ENCODE measurements at places on chromosomes 7 and 10. TPM values are rescaled to one million over a fixed set of nuclear protein-coding genes. Genes with fewer than 3 reads are reported as not detected.

GRCh38 chr10:4546500-4546899 is 279.5 kb upstream of the AKR1E2 start:
- DNase-seq = peak; percentile 33

The SLC13A4 gene
- 0.32 TPM for polyA plus RNA-seq

DNA sequence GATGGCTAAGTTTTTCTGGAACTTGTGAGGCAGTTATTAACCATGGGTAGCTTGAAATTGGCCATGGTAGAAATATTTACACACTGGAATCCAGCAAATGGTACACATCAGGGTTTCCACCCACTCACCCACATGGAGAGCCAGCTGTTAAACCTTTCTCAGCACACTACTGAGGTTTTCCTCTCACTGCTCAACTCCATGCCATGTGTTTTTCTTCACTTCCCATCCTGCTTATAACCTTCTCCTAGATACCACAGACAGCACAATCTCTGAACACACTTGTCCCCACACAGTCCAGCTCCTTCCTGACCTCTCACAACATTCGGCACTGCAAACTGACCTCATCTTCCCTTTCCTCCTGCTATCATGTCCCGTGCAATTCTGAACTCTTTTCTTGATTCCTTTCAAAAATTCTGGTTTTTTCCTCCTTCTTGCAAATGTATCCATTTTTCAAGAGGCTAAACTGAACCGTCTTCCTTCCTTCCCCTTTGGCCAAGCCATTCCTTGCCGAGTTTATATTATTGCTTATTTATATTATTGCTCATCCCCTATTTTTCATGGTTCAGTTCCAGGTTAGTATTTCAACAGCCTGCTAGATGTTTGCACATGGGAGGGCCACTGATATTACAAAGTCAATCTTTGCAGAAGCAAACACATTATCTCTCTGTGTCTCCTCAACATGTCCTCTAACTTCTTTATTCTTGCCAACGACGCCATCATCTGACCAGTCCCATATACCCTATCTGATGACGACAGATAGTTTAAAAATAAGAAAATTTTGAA is 606.4 kb downstream of the SORCS1 start:
- no peak for DNase-seq

- no peak for DNase-seq
Observed at GRCh38 chr10:103905441-103905840, 12.5 kb downstream of the STN1 start.

The ASB10 gene
- not detected for polyA plus RNA-seq

DNA sequence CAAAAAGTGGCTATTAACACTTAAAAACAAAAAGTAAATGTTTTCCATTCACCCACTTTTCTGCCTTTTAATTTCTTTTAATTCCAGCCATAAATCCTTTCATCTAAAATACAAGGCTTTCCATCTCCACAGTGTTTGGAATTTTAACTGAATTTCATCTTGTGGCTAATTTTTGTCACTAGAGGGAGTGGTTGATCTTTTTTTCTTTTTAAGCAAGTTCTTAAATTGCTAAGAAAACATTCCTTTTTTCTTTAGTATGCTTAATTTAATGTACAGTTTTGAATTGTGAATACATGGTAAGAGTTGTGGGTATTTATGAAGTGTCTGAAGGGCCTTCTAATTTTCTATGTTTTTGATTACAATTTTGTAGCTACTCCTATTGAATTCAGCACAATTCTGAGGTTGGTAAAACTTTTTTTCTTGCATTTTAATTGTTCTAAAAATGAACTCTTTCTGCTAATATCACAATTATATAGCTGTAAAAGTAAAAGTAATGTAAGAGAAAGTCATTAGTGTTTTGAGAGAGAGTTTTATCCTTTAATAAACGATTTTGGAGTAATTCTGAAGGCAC is 54.9 kb upstream of the ANK3 start:
- DNase-seq = no peak

The EPO gene
- not detected for polyA plus RNA-seq

GRCh38 chr10:102394801-102395399 is 605 bp upstream of the NFKB2 start:
- DNase-seq = no peak

The SLC39A12 gene
- not detected for polyA plus RNA-seq

DNA sequence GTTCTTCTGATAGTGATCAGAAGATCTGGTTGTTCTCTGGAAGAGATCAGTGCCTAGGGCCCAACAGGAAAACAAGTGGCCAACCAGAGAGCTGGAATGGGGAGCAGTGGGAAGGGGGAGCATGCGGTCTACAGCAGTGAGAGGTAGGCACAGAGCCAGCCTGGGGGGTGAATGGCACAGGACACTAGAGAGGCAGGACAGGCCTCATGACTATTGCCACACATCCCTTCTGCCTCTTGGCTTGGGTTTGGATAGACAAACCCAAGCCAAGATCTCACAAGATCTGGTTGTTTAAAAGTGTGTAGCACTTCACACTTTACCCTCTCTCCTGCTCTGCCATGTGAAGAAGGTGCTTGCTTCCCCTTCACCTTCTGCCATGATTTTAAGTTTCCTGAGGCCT is 224.4 kb downstream of the ARHGAP12 start:
- DNase-seq = no peak

DNA sequence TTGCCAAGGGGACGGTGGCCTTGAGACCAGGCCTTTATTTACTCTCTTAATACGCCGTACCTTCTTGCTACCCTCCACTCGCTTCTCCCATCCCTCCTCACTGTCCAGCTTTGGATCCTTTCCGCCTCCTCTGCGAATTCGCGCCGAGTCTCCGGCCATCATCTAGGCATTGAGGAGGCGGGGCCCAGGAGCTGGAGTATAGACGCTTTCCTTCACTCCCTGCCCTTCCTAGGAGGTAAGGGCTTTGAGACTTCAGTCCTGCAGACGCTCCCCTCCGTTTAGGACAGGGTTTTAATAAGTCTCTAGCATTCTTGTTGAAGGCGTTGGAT is 538 bp downstream of the TFAM start:
- DNase-seq = no peak

DNA sequence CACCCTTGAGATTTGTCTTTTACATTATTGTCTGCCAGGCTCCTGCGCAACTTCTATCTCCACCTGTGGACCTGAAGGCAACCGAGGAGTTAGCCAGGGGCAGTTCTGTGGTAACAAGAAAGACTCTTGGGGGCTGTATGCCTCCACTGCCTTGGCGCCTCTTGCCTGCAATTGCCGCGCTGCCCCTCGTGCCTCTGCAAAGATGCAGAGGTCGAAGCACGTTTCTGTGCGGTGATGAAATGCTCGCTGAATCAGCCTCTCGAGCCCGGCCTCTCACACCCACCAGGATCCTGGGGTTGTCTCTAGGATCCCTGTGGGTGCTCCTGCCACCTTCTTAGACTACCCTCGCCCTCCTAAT is 486 bp upstream of the LHFPL3 start:
- DNase-seq = no peak

GRCh38 chr10:70566515-70567290 is 35.8 kb downstream of the PRF1 start:
- DNase-seq = no peak

GRCh38 chr7:112185005-112185834 is 21.0 kb downstream of the DOCK4 start:
- no peak for DNase-seq

GRCh38 chr7:36708767-36709166 is 15.5 kb downstream of the AOAH start:
- DNase-seq = no peak

The GPR26 gene
- polyA plus RNA-seq = not detected

The SPDYE16 gene
- not detected for polyA plus RNA-seq

DNA sequence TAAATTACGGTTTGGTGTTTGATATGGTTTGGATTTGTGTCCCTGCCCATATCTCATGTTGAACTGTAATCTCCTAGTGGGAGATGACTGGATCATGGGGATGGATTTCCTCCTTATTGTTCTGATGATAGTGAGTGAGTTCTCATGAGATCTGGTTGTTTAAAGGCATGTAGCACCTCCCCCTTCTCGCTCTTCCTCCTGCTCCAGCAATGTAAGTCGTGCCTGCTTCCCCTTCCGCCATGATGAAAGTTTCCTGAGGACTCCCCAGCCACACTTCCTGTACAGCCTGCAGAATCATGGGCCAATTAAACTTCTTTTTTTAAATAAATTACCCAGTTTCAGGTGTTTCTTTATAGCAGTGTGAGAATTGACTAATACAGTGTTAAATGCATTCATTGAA is 116.6 kb downstream of the DOCK4 start:
- DNase-seq = no peak

The KCNH2 gene
- 2.0 TPM for polyA plus RNA-seq

GRCh38 chr7:80478683-80479082 is 33.2 kb downstream of the GNAT3 start:
- no peak for DNase-seq

DNA sequence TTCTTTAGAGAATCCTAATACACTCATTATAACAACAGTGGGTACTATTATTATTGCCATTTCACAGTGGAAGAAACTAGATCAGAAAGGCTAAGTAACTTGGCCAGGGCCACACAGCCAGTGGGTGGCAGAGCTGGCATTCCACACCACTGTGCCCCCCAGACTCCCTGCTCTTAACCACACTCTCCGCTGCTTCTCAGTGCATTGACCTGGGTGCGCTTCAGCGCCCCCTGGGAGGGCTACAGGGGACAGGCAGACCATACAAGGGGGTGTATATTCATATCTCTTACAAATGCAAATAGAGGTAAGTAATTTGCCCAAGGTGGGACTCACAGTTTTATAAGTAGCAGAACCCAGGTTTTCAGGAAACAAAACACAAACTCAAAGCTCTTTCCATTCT is 77.0 kb upstream of the NMT2 start:
- DNase-seq = no peak

DNA sequence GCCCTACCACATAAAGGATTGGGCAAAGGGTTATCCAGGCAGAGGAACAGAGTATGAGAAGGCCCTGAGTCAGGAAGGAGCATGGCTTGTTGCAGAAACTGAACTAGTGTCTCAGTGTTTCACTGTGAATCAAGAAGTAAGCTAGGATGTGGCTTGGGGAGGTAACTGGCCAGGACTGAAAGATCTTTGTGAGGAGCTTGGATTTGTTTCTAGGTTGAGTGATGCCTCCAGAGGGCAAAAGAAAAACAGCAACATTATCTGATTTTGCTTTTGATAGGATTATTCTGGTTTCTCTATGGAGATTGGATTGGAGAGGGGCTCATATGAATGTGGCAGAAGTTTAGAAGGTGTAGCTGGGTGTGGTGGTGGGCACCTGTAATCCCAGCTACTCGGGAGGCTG is 137.9 kb upstream of the HDAC9 start:
- no peak for DNase-seq

DNA sequence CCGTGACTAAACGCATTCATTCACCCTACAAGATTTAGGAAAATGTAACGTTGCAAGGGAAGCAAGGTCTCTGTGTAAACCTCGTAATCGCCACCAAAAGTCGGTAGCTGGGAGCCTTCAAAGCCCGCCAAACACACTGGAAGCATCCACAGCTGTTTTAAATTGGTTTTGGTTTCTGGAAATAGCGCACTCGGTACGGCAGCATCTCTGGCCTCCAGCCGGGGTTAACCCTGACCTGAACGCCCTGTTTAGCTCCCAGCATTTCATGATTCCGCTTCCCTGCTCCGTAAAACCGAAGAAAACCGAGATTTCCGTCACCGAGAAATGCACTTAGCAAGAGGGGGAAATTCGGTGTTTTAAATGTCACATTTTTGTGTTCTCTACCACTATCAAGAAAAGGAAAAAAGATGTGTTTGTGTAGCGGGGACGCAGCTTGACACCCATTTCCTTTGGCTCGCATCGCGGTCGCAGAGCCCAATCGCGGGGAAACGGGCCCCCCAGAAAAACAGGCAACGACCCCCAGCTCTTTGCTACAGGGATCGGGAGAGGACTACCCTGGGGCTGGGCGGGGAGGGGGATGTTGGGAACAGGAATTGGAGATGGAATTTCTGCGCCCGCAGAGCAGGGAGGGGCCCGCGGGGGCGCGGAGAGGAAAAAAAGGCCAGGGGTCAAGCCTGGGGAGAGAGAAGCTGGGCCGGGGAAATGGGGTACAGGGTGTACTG is 646 bp downstream of the SGCE start:
- DNase-seq = no peak

The HHEX gene
- 13.6 TPM for polyA plus RNA-seq

The IFIT1 gene
- 32.8 TPM for polyA plus RNA-seq

DNA sequence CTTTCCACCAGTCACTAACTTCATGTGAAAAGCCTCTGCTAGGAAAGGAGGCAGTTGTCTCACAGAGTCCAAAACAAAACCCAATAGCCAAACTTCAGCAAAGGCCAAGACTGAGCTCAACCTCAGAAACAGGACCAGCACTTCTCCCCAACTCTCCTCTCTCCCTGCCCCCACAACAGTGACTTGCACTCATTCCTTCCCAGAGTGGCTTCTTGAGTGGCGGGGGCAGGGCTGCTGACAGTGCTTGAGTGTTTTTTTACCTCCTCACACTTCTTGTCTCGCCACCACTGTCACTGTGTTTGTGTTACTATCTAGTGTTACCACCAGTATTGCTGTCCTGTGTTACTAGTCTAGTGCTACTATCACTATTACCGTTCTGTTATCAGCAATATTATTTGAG is 206.8 kb downstream of the KLF6 start:
- no peak for DNase-seq

DNA sequence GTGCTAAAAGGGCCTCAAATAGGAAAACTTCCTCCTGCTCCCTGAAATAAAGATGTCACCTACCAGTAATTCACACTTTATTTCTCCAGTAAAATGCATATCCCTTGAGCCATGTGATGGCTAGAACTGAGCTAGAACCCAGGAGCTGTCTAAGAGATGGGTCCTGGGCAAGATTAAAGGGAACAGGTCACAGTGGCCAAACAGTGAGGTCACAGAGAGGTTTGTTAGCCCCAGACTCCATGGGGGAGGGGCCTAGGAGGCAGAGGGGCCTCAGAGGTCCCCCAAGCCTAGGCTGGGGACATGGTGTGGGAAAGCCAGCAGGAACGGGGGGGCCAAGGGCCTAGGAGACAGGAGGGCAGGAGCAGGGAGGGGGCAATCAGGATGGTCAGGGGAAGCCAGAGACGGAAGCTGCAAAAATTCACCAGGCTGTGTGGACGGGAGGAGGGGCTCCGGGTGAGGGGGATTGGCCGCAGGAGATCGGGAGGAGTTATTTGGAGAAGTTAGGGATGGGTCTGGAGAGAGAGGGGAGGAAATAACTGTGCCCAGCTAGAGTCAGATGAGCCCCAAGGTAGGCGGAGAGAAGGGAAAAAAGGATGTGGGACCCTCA is 3.3 kb downstream of the FBXO24 start:
- no peak for DNase-seq

The IFIT5 gene
- 11.2 TPM for polyA plus RNA-seq

GRCh38 chr7:44284881-44285541 is 40.4 kb downstream of the CAMK2B start:
- DNase-seq = no peak

The NAT16 gene
- 0.02 TPM for polyA plus RNA-seq

The NYAP1 gene
- 0.35 TPM for polyA plus RNA-seq

The SAMD9L gene
- 4.3 TPM for polyA plus RNA-seq
